Ammon's horn (tissue), 1 donor: ENCODE measurements at places on chromosomes 6 and 20.
A peak's percentile ranks its signal among the peaks of the same experiment; 100 is the strongest.

- no peak for DNase-seq
Observed at GRCh38 chr20:47055699-47056369, 161.2 kb downstream of the EYA2 start.

- DNase-seq, result no peak
Observed at GRCh38 chr20:54014293-54014926, 56.0 kb downstream of the BCAS1 start.

- DNase-seq, result peak; percentile 66
Observed at GRCh38 chr20:38173237-38174156, 8.4 kb upstream of the TGM2 start.

DNA sequence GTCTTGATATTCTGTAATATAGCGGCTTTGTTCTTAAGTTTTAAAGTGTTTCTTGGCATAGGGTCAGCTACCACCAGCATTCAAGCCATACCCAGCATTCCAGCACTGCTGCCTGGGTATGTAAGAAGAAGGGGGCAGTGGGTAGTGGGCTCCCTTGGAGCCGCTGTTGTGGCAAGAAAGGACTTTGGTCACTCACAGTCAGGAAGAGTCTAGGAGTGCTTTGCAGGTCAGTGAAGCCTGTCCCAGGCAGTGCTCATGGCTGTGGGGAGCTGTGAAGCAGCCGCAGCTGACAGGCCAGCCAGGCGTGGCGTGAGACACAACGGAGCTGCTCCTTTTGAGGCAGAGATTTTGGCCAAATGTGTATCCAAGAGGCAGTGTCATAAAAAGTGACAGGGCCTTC lies 512.0 kb downstream of the CDKAL1 start:
- no peak for DNase-seq

GRCh38 chr6:161194374-161194773 lies 79.5 kb downstream of the AGPAT4 start:
- DNase-seq, result no peak

DNA sequence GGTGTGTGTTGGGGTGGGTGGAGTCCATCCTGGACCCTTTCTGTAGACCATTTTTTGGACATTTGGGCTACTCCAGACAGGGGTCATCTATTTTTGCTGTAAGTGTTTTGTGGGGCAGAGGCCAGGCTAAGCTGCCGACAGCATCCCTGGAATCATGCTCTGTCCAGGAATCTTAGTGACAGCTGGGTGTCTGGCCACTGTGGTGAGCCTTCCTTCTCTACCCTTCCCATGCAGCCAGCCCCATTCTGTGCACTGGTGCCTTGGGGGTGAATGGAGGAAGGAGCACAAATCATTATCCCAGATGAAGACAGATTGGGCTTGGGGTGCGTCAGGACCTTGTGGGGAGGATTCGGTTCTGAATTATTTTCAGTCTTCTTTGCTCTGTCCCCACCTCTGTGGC lies 20.2 kb downstream of the TOX2 start:
- DNase-seq, result no peak

DNA sequence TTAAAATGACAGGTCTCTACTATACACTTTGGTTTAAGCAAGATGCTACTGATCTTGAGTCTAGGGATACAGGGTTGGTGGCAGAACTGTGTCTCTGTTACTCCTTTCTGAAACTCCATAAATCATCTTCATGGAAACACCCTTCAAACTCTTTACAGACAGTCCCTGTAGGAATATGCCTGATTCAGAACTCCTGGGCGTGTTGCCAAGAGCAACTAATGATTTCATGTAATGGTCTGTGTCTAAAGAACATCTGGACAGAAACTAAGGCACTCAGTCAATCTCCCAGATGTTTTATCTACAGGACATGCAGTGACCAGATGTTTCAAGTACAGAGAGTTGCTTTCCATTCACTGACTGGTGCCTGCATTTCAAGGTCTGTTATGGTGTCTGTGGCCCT lies 464.4 kb upstream of the CHD6 start:
- DNase-seq, result no peak

- DNase-seq, result peak; percentile 43
Observed at GRCh38 chr6:129314575-129314974, 395.4 kb downstream of the ARHGAP18 start.

DNA sequence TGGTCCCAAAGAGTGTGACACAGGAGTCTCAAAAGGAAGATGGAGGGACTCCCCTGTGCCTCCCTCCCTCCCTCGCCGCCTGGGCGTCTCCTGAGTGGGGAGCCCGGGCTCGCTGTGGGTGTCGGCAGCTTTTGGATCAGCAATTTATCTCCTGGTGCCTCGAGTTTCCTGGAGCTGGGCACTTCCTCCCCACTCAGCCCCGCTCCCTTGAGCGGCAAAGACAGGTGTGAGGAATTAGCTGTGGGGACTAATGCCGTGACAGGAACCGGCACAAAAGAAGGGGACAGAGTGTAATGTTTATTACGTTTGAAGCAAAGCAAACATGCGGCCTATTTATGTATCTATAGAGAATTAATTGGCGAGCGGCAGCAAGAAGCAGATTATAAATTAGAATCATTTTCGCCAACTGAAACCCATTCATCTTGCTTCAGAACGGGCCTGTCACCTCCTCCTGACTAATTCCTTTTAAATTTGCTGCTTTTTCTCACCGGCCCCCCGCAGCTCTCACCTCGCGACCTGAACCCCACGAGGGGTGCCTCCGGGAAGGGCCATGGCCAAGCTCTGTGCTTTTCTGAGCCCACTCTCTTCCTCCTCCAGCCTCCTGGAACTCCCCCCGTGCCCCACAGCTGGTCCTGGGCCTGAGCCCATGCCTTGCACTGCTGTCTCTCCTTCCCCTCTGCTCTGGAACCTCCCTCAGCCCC lies 8.8 kb upstream of the CDH22 start:
- no peak for DNase-seq

GRCh38 chr6:16671302-16672289 lies 89.7 kb downstream of the ATXN1 start:
- DNase-seq, result no peak

- no peak for DNase-seq
Observed at GRCh38 chr6:26198722-26199056, 111.5 kb downstream of the HFE start.

GRCh38 chr6:110876170-110876773 lies 1.7 kb downstream of the AMD1 start:
- DNase-seq, result peak; percentile 90

GRCh38 chr6:157101166-157101565 lies 222.2 kb downstream of the TMEM242 start:
- DNase-seq, result no peak

- no peak for DNase-seq
Observed at GRCh38 chr20:33377366-33377765, 24.0 kb downstream of the CDK5RAP1 start.

DNA sequence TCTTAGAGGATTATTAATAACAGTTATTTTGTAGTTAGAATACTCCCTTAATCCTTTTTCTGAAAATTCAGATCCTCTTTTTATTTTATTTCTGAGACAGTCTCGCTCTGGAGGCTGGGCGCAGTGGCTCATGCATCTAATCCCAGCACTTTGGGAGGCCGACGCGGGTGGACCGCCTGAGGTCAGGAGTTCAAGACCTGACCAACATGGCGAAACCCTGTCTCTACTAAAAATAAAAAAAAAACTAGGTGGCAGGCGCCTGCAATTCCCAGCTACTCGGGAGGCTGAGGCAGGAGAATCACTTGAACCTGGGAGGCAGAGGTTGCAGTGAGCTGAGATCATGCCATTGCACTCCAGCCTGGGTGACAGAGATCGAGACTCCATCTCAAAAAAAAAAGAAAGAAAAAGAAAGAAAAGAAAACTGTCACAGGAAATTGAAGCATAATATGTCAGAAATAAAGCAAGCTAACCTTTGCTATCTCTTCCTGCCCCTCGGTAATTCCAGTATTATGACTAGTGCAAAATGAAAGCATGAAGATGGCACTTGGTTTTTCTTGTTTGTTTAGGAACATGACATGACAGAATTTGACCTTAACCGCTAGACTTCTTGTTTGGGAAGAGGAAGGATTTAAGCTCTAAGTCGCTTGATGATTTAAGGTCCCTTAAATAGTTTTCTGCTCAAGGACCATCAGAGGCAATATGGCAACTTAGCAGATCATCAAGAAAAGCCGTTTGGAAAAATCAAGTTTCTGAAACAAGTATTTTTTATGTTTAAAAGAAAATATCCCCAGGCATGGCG lies 1.8 kb upstream of the RBM39 start:
- peak; percentile 23 for DNase-seq

DNA sequence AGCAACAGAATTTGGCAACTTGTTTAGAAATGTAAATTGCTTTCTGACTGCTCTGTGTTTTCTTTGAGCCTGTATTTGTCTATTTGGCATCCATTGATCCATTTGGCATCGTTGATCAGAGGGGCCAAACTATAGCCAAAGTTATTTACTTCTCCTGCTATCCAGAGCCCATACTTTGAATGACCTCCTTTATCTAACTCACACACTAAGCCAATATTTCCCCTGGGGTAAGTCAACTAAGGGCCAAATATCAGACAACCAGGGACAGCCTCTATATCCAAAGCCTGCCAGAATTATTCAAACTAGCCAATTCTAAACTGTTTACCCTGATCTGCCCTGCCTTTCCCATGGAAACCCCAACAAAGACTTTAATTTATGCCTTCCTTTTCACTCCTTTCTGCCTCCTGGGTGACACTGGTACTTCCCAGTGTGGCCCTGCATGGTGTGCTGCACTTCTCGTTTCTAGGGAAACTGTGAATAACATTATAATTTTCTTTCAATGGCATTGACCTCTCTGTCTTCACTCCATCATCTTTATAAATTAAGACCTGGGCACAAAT lies 19.8 kb upstream of the ZNF184 start:
- DNase-seq, result peak; percentile 18

GRCh38 chr6:128569732-128570679 lies 49.6 kb upstream of the PTPRK start:
- DNase-seq, result no peak

DNA sequence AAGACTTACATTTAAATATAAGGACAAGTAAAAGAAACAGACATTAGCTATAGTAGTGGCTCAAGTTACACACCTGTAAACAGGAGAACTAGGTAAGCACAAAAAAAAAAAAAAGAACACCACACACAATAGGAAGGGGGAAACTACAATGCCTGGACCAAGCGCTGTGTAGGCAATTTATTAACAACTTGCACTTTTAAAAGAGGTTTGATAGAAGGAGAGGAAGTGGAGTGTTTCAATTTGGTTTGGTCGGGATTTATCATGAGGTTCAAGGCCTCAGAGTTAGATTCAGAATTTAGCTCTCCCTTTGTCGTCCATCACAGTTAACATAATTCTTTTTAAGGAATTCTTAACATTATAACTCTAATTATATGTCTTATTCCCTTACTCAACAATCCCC lies 1.1 kb upstream of the USP49 start:
- DNase-seq, result no peak

DNA sequence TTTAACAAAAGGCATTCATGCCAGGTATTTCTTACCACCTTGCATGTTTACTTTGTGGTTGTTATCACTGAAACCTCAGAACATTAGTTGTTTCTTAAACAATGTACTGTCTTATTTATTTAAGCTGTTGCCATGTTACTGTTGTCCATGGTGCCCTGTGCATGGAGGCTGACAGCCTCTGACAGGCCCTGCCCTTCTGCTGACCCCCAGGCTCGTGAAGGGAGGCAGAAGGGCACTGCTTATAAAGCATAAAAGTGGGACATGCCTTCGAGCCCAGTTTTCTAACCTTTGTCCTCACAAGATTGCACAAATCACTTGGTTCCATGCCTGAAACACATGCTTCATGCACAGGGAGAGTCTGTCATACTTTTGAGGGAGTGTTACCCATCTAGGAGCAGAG lies 46.7 kb upstream of the CLIC5 start:
- DNase-seq, result no peak

DNA sequence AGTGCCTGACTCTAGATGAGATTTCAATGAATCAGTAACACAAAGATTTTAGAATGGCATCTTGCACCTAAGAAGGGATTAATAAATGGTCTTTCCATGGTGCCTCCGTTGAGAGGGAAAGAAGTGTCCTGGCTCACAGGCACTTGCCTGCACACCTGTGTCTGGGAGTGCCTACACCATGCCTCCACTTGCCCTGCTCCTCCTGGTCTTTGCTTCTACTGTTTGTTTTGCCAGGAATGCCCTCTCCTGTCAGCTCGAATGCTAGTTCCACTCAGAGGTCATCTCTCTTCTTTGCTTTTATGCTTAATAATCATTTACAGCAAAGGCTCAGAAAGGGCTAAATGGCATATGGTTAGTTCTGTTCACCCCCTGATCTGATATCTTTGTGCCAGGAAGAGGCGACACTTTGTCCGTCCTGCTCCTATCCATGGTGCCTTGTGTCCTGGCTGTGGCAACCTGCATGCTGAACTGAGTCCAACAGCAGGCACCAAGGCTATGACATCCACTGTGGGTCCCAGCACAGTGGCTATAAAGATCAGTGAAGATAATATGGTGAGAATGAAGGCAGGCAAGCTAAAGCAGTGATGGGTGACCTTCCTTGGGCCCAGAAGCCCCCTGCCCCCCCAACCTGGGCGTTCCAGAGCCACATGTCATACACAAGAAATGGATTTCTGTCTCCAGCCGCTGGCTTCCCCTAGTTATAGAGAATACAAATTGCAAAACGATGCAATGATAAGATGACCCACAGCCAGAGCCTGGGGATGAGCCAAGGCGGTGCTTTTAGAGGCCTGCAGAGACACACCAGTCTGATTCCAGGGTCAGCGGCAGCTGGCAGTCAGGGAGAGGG lies 1.4 kb downstream of the C6orf132 start:
- no peak for DNase-seq

DNA sequence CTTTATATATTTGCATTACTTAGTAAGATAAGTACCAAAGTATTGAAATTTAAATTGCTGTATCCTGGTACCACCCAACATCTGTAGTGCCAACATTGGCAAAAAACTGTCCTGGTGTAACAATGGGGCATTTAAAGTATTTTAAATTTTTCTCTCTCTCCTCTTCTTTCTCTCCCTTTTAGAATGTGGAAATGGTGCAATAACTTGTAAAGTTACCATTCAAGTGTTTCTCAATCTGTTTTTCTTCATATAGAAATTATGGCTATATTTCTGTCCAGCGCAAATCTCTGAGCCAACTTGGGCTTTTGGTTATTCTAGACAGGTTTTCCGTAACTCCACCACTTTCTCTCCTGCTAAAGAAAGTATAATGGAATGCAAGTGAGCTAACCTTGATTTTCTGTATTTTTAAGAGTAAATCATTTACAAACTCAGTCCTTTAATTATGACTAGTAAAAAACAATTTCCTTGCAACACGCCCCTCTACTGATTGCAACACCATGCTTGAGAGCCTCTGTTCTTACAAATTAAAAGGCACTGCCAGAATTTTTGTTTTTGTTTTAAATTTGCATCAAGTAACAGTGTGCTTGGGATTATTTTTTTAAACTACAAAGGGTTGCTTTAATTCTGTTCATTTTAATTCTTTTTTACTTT lies 324.2 kb upstream of the CITED2 start:
- DNase-seq, result no peak

- no peak for DNase-seq
Observed at GRCh38 chr6:5102267-5102970, 17.3 kb downstream of the PPP1R3G start.

GRCh38 chr6:56933650-56934049 lies 21.3 kb upstream of the BEND6 start:
- DNase-seq, result no peak

- no peak for DNase-seq
Observed at GRCh38 chr6:37524025-37524969, 24.6 kb upstream of the CCDC167 start.
